ENCODE measurements at places on chromosomes 1 and 21.

DNA sequence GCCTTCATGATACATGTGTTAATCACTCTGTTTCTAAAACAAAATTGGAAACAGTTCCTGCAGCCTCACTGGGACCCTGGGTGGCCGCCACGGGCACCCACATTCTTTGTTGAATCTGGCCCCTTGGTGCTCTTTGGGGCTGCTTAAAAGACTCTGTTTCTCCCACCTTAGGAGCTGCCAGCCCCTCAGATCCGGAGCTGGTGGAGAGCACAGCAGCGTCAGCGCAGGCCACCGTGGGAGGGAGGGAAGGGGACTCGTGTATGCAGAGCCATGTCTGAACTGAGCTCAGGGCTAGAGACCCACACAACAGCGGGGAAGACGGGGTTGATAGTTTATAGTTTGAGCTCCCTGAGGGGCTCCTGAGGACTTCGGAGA, 121.2 kb downstream of the CNIH3 start:
- no peak for DNase-seq

DNA sequence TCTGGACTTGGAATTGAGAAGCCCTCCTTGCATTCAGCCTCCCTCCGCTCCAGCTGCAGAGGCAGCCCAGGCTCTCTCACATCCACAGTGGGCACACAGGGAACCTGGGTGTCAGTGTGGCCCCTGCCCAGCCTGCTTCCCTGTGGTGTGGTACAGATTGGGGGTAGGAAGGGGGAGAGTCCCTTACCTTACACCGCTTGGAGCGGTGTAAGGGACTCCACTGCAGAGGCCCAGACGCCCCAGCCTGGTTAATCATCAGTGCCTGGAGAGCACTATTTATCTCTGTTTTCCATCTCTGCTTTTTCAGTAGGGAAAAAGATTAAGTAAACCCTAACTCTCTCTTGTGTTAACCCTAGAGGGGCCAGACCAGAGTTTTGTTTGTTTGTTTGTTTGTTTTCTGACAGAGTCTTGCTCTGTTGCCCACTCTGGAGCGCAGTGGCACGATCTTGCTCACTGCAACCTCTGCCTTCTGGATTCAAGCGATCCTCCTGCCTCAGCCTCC, 803 bp upstream of the RHBG start:
- no peak for DNase-seq

GRCh38 chr21:46109313-46110221, 11.7 kb downstream of the COL6A2 start:
- no peak for DNase-seq

DNA sequence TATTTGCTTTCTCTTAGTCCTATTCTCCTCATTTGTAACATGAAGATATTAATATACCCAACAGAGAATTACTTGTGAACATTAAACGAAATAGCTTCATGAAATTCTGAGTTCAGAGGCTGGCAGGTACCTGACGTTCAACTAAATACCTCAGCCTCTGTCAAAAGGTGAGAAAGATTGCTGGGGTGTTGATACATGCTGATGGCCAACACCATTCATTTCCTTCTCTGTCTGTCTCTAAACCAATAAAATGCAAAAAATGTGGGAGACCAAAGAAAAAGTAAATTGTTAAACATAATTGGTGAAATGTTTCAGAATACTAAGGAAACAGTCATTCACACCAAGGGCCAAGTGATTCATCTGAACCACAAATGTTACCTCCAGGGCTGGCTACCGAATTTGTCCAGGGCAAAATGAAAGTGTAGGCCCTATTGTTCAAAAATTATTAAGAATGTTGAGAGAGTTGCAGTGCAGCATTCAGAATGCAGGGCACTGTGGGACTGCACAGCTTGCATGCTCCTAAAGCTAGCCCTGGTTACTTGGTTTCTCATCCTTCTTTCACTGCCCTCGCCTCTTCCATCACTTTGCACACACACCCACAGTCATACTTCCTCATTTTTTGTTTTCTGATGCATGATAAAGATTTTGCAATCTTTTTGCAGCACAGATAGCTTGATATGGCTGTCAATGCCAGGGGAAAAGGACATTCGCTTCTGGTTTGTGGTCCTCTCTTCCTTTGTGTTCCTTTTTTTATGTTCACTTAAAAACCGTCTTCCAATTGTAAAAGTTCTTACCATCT, 414.3 kb upstream of the NR5A2 start:
- DNase-seq = no peak

DNA sequence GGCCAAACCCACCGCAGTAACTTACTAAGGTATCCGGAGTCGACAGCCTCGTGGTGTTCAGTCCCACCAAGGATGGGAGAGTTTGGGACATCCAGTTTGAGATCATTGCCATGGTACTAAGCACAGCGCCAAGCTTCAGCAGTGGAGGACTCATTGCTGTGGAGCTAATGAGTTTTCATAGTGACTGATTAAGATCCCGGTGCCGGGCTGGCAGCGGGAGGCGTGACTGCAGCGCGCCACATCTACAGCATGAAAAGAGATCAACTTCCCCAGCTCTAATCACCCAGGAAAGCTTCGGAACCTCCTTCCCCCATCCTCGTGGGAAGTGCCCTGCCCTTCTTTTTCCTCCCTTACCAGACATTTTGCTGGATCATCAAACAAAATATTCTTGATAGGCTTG, 149.9 kb downstream of the OLFM3 start:
- no peak for DNase-seq

DNA sequence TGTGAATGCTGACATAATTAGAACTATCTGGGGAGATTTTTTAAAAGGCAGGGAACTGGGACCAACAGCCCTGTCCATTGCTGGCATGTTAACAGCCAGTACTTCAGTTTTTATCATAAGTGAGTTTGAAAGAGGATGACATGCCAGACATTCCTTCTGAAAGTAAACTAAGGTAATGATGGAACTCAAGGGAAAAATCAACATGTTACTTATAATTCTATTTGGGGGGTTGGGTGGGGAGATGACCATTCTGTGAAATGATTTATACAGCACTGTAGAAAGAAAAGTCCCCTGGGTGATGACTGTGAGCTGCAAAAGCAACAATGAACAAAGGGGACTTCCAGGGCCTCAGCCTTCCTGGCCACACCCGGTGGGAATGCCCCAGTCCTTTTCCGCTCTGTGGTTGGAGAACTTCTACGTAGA, 5.4 kb upstream of the LAMC2 start:
- DNase-seq = no peak

- no peak for DNase-seq
Observed at GRCh38 chr1:159791461-159791860, 10.7 kb downstream of the DUSP23 start.

DNA sequence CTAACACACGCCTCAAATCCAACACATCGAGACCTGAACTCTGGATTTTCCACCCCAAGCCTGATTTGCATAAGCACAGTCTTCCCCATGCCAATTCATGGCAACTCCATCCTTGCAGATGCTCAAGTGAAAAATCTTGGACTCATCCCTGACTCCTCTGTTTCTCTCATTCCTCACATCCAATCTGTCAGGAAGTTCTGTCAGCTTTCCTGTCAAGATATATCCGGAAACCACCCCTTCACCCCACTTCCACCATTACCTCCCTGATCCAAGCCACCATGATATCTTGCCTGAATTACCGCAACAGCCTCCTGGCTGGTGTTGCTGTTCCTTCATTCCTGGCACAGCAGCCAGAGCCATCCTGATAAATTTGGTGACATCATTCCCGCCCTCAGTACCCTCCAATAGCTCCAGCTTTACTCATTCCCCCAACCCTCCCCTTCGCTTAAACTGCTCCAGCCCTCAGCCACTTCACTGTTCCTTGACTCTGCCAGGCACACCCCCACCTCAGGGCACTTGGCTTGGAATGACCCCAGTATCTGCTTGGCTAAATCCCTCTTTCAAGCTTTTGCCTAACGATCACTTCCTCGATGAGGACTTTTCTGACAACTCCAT, 17.4 kb downstream of the TCEA3 start:
- DNase-seq = no peak

DNA sequence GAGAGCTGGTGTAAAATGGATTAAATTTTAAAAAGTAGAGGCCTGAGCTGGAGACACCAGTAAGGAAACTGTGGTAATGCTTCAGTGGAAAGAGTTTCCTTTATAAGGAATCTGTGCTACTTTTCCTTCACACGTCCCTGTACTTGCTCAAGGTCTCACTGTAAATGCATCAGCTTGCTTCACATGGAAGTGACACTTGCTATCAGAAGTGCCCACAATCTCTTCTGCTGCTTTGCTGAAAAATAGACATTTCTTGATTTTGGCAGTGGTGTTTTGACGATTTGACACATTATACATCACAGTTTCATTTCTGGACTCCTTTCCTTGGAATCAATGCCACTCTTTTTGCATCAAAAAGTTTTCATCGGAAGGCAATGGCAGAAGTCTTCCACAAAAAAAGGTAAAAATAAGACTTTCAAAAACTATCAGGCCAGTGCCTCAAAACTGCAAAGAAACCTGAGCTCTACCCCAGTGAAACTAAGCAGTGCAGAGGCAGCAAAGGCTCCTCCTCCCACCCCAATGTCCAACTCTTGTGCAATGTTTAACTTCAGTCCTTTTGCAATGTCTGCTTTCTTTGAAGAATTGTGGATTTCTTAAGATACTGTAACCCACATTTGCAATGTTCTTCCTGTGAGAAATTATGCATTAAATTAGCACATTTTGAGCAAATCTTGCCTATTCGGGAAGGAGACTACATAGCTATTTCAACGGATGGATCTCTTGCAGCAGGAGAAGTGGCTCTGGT, 18.4 kb upstream of the TSPAN2 start:
- no peak for DNase-seq

DNA sequence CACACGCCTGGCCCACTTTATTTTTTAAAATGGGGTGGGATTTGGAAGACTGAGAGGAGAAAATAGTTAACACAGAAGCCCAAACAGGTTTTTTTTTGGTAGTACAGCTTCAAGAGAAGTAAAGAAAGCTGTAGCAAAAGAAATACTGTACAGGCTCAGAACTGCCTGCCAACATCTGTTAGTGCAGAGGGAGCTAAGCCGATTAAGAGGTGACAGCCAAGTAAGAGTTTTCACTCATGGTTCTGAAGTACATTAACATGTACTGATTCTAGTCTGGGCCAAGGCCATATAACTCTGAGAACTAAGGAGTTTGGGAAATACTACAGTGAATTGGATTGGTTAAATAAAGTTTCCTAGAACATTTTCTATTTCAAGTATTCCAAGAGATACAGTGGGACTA, 51.6 kb downstream of the EIF2B3 start:
- no peak for DNase-seq

GRCh38 chr1:54273092-54273794, 73.3 kb downstream of the MRPL37 start:
- DNase-seq = no peak

- no peak for DNase-seq
Observed at GRCh38 chr1:155261493-155261851, 688 bp downstream of the SCAMP3 start.

GRCh38 chr1:65235867-65236805, 73.2 kb upstream of the DNAJC6 start:
- DNase-seq = no peak

DNA sequence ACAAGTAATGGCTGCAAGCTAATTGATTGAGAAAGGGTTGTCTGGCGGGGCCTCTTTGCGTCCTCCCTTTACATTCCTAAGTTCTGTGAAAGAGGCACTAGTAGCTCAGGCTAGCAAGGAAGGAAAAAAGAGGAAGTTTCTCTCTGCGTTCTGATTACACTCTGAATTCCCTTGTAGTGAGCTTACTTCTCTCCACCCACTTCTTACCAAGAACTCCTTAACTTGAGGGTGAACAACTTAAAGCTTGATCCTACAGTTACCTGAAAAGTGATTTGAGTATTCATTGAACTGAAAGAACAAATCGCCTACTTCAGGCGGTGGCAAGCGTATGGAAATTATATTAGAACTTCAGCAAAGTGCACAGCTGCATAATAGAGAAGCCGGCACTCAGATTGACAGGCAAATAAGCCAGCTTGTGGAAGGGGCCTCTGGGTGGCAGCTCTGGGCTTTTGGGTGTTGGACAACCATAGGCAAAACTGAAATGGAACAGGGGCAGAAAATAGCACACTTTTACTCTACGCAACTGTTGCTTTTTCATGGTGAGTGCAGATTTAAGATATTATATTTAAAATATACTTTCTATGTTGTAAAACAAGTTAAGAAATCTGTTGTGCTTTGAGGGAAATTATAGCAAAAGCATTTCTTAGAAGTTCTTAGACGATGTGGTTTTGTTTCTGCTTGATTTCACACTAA, 464.5 kb downstream of the USP25 start:
- no peak for DNase-seq

DNA sequence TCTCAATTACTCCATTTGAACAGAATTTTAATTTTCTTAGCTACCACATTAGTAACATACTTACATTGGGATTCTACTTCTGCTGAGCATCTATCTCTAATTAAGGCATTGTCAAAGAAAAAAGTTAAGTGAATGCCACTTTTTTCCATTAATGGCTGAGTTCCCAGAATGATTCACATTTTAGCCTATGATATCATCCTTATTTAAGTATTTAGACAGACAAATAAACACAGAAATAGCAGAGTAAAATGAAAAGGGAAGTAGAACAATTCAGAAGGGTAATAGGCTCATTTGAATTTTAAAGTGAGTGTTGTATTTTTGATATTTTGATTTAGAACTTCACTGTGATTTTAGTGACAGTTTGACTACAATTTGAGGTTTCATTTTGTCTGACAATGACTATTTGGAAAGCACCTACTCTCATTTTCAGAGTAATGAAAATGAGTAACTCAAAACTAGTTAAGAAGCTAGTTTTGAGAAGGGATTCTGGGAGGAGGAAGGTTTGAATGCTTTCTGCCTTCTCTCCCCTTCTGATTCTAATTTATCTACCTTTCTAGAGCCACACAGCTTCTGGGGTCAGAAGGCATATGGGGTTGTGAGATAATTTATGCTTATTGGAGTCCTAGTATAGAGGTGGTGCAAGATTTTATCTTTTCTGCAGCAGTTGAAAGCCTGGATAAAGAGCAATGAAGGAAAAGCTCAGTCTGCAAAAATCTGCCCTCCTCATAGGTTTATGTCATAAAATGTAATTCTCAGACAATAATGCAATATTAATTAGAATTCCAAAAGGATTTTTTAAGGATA, 15.5 kb downstream of the LYPLAL1 start:
- no peak for DNase-seq

DNA sequence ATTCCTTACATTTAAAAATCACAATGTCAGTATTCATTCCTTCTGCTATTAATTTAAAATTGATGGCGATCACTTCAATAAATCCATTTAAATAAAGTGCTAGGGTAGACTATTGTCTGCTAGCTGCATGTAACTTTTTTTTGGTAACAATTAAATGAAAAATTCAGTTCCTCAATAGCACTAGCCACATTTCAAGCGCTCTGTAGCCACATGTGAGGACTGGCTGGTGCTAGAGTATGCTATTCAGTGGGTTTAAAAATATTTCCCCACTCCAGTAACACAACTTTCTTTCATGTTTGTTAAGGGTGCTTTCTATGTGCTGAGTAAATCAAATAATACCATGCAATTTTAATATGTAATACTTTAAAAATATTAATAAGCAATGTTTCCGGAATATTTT, 108.2 kb downstream of the LTN1 start:
- no peak for DNase-seq
